ENCODE measurements at places on chromosomes 4 and X.
A peak's percentile ranks its signal among the peaks of the same experiment; 100 is the strongest.

- no peak for DNase-seq
These were observed 42.4 kb upstream of the PABPC4L start for GRCh38 chr4:134243742-134244713.

DNA sequence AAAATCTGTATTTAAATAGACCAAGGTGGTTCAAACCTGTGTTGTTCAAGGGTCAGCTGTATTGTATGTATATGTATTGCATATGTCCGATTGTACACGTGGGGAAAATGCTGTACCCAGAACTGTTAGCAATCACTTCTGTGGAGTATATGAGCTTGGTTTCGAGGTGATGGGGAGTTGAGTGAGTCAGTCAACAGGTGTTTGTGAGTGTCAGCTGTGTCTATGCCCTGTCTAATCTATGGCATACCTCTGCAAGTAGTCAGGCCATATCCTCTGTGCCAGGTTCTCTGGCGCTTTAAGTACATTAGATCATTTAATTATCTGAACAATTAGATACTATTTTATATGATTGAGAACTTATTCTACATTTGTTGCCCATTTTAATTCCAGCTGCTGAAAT is 7.4 kb downstream of the ZRSR2 start:
- DNase-seq: no peak

GRCh38 chr4:120052856-120053255 is 13.8 kb downstream of the MAD2L1 start:
- no peak for DNase-seq

DNA sequence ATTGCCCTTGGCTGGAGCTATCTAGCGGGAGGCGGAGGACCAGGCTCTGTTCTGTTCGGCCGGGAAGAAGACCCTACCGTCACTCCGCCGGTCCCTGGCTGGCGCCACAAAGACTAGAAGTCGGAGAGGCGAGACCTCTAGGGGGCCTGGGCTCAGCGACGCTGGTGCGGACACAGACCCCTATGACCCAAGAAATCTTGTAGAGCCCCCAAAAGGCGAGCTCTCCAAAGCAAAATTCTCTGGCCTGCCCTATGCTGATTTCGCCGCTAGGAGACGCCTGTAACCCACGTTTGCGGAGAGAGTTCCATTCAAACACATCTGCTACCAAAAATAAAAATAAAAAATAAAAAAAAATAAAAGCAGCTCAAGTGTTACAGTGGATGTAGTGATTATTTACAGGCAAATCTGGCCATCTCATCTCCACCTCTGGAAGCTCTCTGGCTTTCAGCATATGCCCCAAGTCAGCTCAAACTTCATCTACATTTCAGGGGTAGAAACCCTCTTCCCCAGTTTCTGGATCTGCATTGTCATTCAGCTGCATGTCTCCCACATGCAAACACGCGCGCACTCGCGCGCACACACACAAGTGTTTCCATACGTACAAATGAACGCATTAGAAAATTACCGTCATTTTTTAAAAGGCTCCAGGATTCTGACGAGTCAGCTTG is 2.4 kb upstream of the PCDH10 start:
- peak; percentile 30 for DNase-seq

DNA sequence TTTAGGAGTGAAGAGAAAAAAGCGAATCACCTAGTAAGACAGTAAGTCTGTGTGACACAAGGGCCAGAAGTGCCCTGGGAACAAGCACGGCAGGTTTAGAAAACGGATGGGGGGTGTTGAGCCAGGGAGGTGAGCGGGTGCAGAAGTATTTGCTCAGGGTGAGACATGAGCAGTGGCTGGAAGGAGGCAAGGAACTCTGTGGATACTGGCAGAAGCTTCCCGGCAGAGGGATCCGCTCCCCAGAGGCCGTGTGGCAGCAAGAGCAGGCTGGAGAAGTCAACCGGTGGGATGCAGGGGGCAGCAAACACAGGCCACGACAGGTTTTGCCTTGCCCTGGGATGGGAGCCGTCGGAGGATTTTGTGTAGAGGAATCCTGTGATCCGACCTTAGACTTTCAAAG is 2.3 kb upstream of the UVSSA start:
- DNase-seq: no peak

- no peak for DNase-seq
These were observed 59.3 kb upstream of the PPP1R2C start for GRCh38 chrX:42837101-42837726.

DNA sequence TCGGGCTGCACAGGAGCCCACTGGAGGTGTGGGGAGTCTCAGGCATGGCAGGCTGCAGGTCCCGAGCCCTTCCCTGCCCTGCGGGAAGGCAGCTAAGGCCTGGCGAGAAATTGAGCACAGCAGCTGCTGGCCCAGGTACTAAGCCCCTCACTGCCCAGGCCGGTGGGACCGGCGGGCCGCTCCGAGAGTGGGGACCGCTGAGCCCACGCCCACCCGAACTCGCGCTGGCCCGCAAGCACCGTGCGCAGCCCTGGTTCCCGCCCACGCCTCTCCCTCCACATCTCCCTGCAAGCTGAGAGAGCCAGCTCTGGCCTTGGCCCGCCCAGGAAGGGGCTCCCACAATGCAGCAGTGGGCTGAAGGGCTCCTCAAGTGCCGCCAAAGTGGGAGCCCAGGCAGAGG is 82.0 kb upstream of the NEIL3 start:
- no peak for DNase-seq

GRCh38 chr4:53706422-53707032 is 115.2 kb upstream of the LNX1 start:
- no peak for DNase-seq

GRCh38 chrX:3518870-3519269 is 172.4 kb upstream of the MXRA5 start:
- DNase-seq: no peak

- no peak for DNase-seq
These were observed 34.4 kb downstream of the GLRA3 start for GRCh38 chr4:174794543-174795094.

GRCh38 chr4:172819353-172819752 is 349.3 kb upstream of the GALNT7 start:
- no peak for DNase-seq

GRCh38 chr4:165844161-165844560 is 28.9 kb upstream of the TLL1 start:
- DNase-seq: no peak

DNA sequence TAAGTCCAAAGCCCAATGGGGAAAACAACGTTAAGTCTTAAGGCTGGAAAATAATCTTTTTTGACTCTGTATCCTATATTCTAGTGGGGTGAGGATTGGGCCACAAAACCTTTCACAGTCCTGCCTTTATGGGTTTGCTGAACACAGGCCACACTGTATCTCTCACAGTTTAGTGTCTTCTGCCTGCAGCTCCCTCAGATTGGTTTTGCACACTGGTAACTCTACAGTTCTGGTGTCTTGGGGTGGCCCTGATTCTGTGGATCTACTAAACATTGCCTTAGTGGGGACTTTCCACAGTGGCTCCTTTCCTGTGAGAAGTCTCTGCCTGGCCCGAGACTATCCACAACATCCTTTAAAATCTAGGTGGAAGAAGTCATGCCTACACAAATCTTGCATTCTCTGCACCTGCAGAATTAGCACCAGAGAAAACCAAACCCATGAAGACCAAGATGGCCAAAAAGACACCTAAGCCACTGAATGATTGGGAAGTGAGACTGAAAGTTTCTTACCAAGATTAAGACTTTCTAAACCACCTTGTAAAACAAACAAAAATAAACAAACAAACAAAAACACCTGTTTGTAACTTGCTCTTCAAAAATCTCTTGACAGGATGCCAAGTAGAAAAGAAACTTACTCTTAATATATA is 150.4 kb upstream of the PCDH10 start:
- DNase-seq: no peak

DNA sequence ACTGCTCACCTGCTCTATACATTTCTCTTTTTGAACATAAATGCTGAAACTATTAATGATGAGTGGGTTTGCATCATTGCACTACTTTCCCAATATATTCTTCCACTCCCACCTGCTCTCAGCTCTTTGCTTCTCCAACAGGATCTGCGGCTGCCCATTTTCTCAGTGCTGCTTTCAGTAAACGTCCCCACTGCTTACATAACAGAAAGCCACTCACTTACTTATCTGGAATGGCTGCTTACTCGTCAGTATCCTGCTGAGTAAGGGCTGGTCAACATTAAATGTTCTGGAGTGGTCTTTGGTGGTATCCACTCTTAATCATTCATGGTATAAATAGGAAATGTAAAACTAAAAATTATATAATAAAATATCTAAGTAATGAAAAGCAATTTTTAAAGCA is 112.8 kb upstream of the HPF1 start:
- no peak for DNase-seq

- no peak for DNase-seq
These were observed 3.8 kb downstream of the TCEAL9 start for GRCh38 chrX:103360092-103360491.

DNA sequence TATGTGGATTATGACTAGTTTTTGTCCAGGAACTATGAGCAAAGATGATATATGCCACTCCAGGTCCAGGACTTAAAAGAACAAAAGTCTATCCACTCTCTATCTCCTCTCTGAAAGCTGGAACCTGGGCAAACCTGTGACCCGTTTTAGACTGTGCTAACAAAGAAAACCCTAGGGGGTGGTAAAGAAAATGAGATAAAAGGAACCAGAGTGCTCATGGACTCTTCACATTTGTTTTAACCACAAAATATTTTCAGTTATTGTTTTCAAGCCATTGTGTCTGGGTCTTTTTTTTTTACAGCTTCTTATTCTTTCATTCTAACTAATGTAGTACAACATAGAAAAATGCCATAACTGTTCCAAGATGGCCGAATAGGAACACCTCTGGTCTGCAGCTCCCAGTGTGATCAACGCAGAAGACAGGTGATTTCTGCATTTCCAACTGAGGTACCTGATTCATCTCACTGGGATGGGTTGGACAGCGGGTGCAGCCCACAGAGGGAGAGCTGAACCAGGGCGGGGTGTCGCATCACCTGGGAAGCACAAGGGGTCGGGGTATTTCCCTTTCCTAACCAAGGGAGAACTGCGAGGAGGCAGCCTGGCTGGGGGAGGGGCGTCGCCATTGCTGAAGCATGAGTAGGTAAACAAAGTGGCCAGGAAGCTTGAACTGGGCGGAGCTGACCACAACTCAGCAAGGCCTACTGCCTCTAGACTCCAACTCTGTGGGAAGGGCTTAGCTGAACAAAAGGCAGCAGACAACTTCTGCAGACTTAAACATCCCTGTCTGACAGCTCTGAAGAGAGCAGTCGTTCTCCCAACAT is 45.1 kb downstream of the CHM start:
- no peak for DNase-seq

GRCh38 chr4:116628598-116628997 is 456.8 kb downstream of the TRAM1L1 start:
- no peak for DNase-seq

GRCh38 chr4:4361883-4362282 is 25.0 kb upstream of the NSG1 start:
- no peak for DNase-seq

- no peak for DNase-seq
These were observed 245.1 kb downstream of the INPP4B start for GRCh38 chr4:142600952-142601351.

- no peak for DNase-seq
These were observed 77.9 kb downstream of the EFHC2 start for GRCh38 chrX:44265559-44265958.

GRCh38 chrX:14956813-14957582 is 83.8 kb downstream of the MOSPD2 start:
- no peak for DNase-seq

GRCh38 chr4:1684506-1685234 is 557 bp upstream of the FAM53A start:
- peak; percentile 95 for DNase-seq

- DNase-seq: no peak
These were observed 367.8 kb upstream of the SLC7A11 start for GRCh38 chr4:138609943-138610350.

GRCh38 chr4:168920441-168921065 is 89.5 kb downstream of the CBR4 start:
- DNase-seq: no peak

DNA sequence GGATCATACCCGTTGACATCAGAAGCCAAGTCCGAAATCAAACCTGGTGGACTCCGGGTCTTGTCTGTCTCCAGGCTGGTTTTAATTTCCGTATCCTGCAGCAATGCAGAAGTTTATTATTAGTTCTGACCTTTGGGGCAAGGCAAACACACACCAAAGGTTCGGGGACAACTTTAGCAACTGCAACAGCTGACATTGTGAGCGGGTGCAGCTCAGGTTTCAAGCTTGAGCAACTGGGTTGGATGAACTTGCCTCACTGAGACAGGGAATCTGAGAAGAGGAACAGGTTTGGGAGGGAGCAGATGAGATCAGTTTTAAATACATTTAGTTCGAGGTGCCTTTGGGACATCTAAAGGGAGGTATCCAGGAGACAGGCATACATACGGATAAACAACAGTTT is 110.7 kb downstream of the GNL3L start:
- DNase-seq: no peak

- no peak for DNase-seq
These were observed 21.7 kb downstream of the CLOCK start for GRCh38 chr4:55524844-55525571.

DNA sequence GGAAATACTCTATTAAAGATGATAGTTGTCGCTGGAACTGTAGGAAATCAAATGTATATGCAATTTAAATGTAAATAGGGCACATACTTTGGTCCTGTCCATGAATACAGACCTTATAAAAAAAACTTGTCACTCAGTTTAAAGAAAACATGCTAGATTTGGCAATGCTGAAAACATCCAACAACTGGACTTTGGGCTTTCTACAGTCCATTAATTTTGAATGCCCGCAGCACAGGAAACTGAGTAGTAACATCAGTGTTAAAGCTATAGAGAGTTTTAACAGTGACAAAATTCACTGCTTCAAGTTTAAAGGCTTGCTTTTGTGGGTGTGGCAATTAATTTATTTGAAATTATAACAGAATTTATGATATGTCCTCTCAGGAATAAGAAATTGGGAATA is 578.4 kb downstream of the TRIML1 start:
- no peak for DNase-seq

DNA sequence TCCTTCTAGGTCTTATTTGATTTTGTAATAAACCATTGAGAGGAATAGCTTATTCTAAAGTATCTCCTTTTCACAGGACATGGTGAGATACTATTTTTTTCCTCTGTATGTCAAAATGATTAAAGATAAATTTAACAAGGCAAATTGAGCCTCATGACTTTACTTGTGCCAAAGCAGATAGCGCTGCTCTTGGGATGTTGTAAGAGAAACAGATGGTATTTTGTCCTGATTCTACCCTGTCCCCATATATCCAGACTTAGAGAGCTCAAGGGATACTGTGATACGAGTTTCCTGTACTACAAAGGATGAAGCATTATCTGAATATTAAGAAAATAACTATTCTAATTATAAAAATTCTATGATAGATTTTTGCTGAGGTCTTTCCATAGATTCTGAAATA is 34.0 kb downstream of the EMCN start:
- no peak for DNase-seq

DNA sequence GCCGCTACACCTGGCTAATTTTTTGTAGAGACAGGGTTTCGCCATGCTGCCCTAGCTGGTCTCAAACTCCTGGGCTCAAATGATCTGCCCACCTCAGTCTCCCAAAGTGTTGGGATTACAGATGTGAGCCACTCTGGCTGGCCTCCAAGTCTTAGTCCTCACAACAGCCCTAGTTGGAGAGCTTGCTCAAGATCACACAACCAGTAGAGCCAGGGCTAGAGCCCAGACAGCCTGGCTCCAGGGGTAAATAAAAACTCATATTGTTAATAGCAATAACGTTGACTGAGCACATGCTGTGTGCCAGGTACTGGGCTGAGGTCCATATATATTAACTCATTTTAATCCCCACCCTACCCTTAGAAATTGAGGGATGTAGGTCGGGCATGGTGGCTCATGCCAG is 7.3 kb upstream of the JAKMIP1 start:
- DNase-seq: no peak

Measured in stimulated activated CD4-positive, alpha-beta T cell treated with anti-CD3 and anti-CD28 coated beads, Interleukin-2, amount 100 ng/mL, for 24 hours (primary cell).